Substantia nigra (tissue), 51 donors: ENCODE measurements at places on chromosomes 2 and 18.

GRCh38 chr2:47079515-47080412 is 75.3 kb downstream of the STPG4 start:
- peak; percentile 68 for DNase-seq

DNA sequence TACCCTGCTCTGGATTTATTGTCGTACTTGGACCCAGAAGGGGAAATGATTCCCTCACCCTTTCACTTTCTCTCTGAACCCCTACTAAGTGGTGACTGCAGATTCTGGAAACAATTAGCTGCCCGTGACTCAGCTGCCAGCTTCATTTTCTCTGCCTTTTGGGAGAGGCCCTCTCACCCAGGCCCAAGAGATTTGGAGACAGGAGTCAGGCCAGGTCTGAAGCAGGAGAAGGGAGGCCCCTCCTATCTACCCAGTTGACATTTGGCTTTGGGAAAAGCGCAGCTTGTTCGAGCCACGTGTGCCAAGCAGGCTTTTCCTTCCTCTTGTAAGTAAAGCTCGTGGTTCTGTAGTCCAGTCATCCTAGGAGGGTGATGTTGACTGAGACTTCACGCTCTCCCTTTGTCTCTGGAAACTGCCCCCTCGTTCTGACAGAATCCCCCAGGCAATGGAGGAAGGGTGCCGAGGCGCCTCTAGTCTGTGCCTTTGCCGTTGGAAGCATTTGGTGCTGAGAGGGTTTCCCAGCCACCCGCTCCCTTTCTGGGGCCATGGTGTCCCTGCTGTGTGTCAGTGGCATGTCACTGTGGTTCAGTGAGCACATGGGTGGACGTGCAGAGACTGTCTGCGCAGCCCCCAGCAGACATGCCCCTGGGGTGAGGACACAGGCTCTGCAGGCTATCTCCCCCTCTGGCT is 8.6 kb downstream of the OXER1 start:
- DNase-seq: no peak

DNA sequence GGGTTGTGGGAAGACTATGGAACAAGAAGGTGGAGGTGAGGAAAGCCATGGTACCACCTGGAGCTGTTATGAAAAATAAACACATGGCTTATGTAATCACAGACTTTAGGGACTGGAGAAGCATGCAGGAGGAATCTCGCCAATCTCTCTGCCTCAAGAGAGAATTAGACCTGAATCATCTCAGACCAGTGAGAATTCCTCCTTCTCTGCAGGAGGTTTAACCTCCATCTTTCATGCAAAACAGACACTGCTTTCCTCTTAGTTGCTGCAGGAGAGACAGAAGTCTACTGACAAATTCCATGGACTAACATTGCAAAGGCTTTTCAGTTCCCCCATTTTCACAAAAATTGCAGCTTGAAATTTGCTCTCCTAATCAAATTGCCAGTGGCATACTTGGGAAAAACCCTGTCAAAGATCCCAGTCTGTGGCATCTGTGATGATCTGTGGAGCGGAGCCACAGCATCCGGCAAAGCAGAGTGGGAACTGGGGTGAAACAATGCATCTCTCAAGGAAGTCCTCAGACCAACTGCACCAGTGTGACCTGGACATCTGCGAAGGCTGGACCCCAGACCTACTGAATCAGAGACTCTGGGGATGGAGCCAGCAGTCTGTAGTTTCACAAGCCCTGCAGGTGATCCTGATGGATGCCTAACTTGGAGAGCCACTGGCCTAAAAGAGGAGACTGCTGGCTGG is 28.6 kb upstream of the NCKAP5 start:
- no peak for DNase-seq

DNA sequence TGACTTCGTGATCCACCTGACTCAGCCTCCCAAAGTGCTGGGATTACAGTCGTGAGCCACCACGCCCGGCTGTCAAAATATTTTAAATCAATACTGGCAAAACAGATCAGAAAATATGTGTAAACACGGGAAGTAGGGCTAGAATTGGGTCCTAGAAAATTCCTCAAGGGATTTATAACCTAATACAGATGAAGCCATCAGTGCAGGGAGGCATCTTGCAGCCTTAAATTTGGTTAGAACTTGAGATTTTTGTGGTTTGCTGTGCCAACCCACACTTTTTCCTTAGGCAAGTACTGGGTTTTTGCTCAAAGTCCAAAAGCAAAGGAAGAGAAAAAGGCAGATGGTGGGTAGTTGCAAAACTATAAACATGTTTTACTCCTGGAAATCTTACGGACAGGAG is 33.7 kb upstream of the NFE2L2 start:
- DNase-seq: no peak

DNA sequence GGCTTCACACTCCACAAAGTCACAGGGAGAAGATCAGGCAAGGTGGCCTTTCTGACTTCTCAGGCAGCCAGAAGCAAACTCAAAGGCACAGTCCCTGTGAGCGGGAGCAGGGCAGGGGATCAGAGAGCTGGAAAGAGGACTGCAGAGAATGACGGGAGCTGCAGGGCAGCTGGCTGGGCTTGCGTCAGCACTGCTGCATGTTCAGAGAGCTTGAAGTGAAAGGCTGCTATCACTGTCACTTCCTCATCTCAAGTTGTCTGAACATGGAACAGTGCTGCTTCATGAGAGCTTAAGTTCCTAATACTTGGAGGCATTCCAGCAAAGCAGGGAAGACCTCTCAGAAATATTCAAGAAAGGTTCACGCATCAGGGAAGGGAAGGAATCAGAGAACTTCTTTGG is 20.4 kb downstream of the TGFBRAP1 start:
- DNase-seq: peak; percentile 20

DNA sequence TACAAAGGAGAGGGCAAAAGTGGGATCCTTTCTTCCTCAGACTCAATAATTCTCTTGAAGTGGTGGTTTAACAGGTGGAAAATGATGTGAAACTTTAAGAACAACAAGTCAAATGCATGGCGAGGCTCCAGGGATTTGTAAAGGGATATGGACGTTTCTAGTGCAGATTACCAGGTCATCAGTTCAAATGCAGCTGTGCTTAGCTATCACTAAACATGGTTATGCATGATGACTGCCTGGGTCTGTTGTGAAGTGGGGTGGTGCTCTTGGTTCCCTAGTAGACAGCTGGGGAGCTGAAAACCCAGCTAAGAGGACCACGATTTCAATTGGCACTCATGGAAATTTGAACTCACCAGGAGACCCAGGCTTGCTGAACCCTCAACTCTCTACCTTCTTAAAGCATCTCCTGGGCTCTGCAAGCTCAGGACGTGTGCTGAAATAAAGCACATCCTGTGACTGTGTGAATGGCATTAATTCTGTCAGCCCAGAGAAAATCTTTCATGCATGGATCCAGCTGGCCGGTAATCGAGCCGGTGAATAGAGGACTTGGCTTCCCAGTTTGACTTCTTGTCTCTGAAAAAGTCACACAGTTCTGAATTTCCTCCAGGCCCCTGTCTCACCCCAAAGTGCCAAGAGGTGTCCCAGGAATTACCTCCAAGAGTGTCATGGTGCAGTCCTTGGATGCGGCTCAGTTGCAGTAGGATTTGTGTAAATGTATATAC is 146.1 kb downstream of the MTX2 start:
- no peak for DNase-seq

GRCh38 chr2:226446406-226447001 is 353.1 kb downstream of the IRS1 start:
- DNase-seq: no peak

DNA sequence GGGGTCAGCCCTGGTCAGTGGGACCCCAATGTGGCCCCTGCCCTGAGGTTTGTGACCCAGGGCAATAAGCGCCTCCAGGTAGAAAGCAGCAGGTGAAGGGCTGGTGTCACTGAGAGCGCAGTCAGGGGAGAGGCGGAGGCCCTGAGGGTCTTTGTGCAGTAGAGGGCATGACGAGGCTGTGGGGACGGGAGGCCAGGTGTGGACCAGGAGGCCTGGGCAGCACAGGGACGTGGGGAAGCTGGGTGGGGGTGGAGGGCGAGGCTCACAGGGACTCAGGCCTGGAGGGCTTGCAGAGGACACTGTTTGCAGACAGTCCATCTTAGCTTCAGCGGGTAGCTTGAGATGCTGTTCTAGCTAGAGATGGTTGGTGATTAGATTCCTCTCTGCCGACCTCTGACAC is 32.0 kb downstream of the TRAF3IP1 start:
- no peak for DNase-seq

- no peak for DNase-seq
These were observed 326.9 kb upstream of the UBE2E3 start for GRCh38 chr2:180653481-180653880.

DNA sequence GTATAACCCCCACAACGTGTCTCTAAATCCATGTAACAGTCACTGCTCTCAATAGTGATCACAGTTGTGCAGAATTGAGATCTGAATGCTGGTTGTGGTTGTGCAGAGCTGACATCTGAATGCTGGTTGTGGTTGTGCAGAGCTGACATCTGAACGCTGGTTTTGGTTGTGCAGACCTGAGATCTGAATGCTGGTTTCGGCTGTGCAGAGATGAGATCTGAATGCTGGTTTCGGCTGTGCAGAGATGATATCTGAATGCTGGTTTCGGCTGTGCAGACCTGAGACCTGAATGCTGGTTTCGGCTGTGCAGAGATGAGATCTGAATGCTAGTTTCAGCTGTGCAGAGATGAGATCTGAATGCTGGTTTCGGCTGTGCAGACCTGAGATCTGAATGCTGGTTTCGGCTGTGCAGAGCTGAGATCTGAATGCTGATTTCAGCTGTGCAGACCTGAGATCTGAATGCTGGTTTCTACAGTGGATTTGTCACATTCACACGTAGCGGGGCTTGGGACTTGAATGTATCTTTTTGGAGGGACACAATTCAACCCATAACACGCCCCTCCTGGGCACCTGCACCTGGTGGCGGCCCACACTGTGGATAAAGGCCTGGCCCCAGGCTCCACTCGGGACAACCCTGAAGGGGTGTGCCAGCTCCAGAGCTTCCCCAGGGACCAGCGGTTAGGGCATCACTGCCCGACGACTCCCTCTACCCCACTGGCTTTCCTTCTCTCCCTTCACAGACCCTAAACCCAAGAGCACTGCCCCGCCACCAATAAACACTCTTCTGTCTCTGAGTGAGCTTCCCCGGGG is 51.1 kb upstream of the SLC66A3 start:
- DNase-seq: no peak

GRCh38 chr2:146123714-146124113 is 1603.8 kb upstream of the ZEB2 start:
- DNase-seq: no peak

GRCh38 chr2:45850558-45850957 is 199.1 kb downstream of the PRKCE start:
- no peak for DNase-seq

GRCh38 chr2:153388246-153388645 is 90.3 kb downstream of the RPRM start:
- no peak for DNase-seq

DNA sequence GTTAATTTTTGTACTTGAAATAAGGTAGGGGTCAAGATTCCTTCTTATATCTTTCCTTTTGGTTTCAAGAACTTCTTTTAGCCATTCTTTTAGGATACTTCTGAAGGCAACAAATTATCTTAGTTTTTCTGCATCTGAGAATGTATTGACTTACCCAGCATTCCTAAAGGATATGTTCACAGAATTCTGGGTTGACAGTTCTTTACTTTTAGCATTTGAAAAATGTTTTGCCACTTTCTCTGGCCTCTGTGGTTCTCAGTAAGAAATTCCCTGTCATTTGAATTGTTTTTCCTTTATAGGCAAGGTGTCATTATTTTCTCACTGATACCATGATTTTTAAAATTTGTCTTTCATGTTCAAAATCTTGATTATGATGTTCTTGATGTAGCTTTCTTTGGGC is 162.4 kb downstream of the GALNT1 start:
- DNase-seq: no peak

DNA sequence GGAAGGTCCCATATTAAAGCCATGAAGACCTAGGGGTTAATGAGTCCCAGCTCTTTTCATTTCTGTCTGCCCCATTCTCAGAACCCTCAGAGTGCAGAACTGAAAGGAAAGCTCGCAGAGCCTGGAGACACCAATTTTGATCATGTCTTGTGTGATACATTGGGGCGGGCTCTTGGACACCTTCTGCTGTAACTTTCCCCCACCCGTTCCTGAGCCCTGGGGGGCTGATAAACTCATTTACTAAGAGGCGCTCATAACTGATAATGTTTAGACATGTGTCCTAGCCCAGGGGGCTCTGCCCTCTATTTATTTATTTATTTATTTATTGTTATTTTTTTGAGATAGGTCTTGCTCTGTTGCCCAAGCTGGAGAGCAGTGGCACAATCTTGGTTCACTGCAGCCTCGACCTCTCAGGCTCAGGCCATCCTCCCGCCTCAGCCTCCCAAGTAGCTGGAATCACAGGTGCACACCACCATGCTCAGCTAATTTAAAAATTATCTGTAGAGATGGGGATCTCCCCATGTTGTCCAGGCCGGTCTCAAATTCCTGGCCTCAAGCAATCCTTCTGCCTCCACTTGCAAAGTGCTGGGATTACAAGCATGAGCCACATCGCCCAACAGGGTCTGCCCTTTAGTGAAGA is 72.4 kb upstream of the HAAO start:
- DNase-seq: no peak

- DNase-seq: no peak
These were observed 57.8 kb upstream of the CCDC141 start for GRCh38 chr2:179107737-179108136.

DNA sequence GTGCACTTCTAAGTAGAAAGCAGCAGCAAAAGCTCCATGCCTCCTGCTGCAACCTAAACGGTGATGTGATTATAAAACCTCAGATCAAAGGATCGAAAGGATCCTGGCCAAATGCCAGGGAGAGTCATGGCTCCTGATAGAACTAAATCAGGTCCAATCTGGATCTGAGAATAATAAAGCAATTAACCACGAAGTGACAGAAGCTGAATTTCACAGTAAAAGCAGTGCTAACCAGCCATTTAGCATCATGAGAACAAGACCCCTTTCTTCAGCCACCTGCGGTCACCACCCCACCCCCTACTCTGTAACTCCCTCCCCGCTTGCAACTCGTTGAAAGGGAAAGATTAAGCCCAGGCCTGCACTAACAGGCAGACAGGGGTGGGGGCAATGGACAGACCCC is 748.7 kb downstream of the BCL11A start:
- DNase-seq: no peak

- DNase-seq: no peak
These were observed 5.1 kb downstream of the SERPINB11 start for GRCh38 chr18:63707816-63708215.

GRCh38 chr2:219175928-219176817 is 552 bp downstream of the CNPPD1 start:
- no peak for DNase-seq

DNA sequence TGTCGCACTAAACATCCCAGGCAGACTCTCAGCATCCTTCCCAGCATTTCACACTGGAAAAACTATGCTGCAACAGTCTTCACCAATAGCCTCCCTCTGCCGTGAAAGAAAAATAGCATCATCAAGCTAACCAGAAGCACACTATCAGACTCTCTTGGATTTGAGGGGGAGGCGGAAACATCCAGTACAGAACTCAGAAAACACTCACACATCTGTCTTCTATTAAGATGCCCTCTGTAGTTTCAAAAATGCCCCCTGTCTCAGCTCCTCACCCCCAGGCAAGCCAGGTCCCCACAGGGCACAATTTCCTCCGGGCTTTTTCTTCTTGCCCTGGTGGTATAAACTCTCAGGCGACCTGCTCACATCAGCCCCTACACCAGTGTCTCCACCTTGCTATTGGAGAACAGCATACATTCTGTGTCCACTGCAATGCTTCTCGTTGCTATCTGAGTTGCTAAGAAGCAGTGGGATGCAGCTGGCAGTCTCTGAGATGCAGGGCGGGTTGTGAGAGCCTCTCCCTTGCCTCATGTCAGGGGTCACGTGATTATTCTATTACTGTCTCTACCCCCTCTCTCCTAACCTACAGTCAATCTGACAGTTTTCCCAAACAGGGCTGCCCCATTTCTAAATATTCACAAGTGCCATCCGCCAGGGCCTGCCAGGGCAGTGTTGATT is 189.9 kb downstream of the INO80D start:
- DNase-seq: no peak
